Small intestine (tissue), 16 donors: ENCODE measurements at places on chromosomes 12 and 14. TPM values are rescaled to one million over a fixed set of nuclear protein-coding genes. Genes with fewer than 3 reads are reported as not detected.

Gene GCH1
- polyA plus RNA-seq = 15.0 TPM

Gene RERGL
- polyA plus RNA-seq = not detected

DNA sequence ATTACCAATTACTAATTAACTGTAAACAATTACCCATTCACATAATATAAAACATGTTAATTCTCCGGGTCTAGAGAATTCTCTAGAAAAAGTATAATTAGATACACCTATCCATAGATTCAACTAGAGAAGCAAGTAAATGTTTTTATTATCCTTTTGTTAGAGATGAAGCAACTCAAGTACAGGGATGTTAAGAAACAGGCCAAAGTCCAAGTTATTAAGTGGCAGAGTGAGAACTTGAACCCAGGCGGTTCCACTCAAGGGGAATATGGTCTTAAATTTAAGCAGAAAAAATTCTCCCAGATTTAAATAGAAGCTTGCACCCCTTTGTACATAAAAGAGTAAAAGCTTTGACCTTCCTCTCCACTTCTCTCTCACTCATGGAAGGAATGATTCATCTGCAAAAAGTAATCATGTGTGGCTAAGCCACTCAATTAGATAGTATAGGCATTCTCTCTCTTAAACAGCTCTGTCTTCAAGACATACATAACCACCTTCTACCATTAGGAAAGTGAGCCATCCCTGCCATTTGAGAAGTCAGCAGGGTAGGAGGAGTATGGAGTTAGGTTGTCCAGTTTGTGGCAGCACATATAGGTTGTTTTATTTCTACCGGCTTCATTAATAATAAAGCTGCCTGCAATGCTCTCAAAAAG, 34.1 kb downstream of the ERGIC2 start:
- H3K27ac ChIP-seq = no peak overlapping the region
- H3K36me3 ChIP-seq = peaks cover 11% of the 10 kb centered on the region
- H3K4me3 ChIP-seq = no peak overlapping the region

DNA sequence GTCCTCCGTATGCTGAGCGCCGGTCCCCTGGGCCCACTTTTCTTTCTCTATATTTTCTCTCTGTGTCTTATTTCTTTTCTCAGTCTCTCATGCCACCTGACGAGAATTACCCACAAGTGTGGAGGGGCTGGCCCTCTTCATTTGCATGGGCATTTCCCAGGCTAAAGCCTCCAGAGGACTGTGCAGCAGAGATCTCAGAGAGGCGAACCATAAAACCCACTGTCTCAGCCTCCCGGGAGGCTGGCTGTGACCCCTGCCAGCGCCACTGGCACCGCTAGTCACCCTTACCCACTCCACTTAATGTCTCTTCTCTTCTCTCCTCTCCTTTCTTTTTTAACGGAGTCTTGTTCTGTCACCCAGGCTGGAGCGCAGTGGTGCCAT, 7.1 kb upstream of the SERPINA9 start:
- peaks cover 5% of the 10 kb centered on the region for H3K27me3 ChIP-seq
- no peak for DNase-seq
- H3K27ac ChIP-seq = no peak overlapping the region
- no peaks in the 10 kb centered on the region for H3K4me1 ChIP-seq

DNA sequence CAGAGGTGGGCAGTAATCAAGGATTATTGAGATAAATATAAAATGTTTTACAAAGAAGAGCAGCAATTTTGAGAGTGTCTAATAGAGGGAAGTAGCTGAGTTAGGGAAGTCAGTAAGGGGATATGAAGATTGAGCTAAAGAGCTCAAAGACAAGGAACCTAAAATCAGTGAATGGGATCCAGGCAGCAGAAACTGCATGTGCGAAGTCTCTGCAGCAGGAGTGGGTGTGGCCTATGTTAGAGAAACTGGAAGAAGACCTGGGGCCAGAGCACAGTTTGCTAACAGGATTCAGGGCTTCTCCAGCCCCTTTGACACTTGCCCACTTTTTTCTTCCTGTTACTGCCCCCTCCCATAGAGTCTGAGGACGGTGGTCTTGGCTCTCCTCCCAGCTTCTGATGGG, 36.3 kb upstream of the PLXNC1 start:
- no peaks in the 10 kb centered on the region for H3K36me3 ChIP-seq
- H3K27me3 ChIP-seq = peaks cover 3% of the 10 kb centered on the region
- no peak overlapping the region for H3K4me3 ChIP-seq
- no peak overlapping the region for H3K27ac ChIP-seq
- H3K4me1 ChIP-seq = no peaks in the 10 kb centered on the region
- DNase-seq = no peak

Gene IQSEC3
- polyA plus RNA-seq = 1.5 TPM

GRCh38 chr12:26994109-26994508, 20.1 kb downstream of the TM7SF3 start:
- H3K4me3 ChIP-seq = no peak overlapping the region
- H3K27me3 ChIP-seq = no peaks in the 10 kb centered on the region
- no peak overlapping the region for H3K27ac ChIP-seq
- DNase-seq = no peak
- H3K36me3 ChIP-seq = peaks cover 4% of the 10 kb centered on the region

DNA sequence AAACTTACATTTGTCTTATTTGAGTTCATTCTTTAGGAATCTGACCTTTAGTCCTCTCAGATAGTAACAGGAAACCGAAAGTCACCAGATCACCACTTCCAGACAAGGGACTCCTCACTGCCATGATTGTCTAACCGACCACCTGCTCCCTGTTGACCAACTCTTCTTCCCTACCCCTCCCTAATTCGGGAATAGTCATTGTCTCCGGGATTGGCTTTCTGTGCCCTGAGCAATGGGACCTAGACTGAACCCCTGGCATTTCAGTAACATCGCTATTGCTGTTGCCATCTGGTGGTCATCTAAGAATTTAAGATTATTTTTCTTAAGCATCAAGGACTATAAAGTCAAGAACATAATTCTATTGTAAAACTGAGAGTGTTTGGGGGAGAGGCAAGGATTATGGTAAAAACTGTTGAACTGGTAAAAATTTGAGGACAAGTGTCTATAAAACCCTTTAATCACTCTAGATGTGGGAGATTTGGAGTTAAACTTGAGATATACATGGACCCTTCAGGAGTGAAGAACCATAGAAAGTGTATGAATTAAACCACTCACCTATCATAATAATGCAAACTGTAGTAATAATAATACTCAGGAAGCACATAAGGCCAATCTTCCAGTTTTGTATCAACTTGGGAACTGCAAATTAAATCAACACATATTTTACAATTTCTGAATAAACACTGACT, 6.3 kb downstream of the CLEC2A start:
- DNase-seq = peak; percentile 36
- H3K4me1 ChIP-seq = no peaks in the 10 kb centered on the region
- H3K27ac ChIP-seq = no peak overlapping the region

GRCh38 chr14:85564841-85565527, 35.0 kb downstream of the FLRT2 start:
- no peak overlapping the region for H3K4me3 ChIP-seq
- no peak overlapping the region for H3K27ac ChIP-seq
- no peaks in the 10 kb centered on the region for H3K36me3 ChIP-seq
- no peak for DNase-seq

DNA sequence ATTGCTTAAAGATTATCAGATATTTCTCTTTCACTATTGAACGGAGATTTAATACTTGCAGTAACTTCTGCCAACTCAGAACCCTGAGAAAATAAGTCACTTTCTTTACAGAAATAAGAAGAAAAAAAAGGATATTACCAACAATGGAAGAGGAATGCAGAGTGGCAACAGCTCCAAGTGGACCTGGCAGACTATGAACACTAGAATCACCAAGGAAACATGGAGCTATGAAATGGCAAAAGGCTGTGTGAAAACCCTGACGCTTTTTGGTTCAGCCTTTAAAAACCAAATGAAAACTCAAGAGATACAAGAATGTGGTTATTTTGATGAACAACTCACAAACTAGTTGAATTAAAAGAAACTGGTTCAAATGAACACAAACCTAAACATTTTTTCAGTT, 17.7 kb downstream of the DTD2 start:
- DNase-seq = no peak
- H3K27me3 ChIP-seq = no peaks in the 10 kb centered on the region
- no peaks in the 10 kb centered on the region for H3K4me1 ChIP-seq
- no peak overlapping the region for H3K27ac ChIP-seq
